ENCODE measurements at places on chromosomes 16 and 17.
A peak's percentile ranks its signal among the peaks of the same experiment; 100 is the strongest.

DNA sequence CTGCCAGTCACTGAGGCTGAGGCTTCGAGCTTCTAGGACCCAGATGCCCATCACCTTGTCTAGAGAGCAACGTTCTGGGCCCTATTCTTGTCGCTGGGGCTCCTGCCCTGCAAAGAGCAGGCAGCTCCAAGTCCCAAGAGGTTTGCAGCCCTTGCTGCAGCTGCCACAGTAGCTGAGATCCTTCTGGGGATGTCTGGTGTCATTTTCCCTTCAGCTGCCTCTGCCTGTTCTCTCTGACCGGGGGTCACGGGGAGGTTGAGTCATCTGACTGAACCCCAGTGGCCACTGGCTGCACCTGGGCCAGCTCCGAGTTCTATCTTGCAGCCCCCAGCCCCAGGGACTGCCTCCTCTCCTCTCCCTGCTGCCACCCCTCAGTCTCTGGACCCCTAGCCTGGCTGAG, 4.9 kb downstream of the WSCD1 start:
- H3K27ac ChIP-seq: no peak overlapping the region
- H3K4me1 ChIP-seq: peaks cover 3% of the 10 kb centered on the region
- no peak overlapping the region for H3K4me3 ChIP-seq
- H3K27me3 ChIP-seq: peaks cover 37% of the 10 kb centered on the region

GRCh38 chr17:75542229-75542628, 16.7 kb downstream of the LLGL2 start:
- H3K27me3 ChIP-seq: no peaks in the 10 kb centered on the region
- H3K4me3 ChIP-seq: no peak overlapping the region
- H3K27ac ChIP-seq: peak overlapping the region; percentile 92
- H3K36me3 ChIP-seq: no peaks in the 10 kb centered on the region
- DNase-seq: no peak
- peaks cover 49% of the 10 kb centered on the region for H3K4me1 ChIP-seq

DNA sequence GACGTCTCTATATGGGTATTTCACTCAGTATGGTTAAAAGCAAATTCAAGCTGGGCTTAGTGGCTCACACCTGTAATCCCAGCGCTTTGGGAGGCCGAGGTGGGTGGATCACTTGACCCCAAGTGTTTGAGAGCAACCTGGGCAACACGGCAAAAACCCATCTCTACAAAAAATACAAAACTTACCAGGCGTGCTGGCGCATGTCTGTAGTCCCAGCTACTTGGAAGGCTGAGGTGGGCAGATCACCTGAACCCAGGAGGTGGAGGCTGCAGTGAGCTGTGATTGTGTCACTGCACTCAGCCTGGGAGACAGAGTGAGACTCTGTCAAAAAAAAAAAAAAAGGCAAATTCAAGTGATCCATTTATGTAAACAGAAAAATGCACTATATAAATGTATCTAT, 1.3 kb upstream of the TNFRSF17 start:
- H3K27me3 ChIP-seq: no peaks in the 10 kb centered on the region
- no peak overlapping the region for H3K27ac ChIP-seq
- no peaks in the 10 kb centered on the region for H3K36me3 ChIP-seq

DNA sequence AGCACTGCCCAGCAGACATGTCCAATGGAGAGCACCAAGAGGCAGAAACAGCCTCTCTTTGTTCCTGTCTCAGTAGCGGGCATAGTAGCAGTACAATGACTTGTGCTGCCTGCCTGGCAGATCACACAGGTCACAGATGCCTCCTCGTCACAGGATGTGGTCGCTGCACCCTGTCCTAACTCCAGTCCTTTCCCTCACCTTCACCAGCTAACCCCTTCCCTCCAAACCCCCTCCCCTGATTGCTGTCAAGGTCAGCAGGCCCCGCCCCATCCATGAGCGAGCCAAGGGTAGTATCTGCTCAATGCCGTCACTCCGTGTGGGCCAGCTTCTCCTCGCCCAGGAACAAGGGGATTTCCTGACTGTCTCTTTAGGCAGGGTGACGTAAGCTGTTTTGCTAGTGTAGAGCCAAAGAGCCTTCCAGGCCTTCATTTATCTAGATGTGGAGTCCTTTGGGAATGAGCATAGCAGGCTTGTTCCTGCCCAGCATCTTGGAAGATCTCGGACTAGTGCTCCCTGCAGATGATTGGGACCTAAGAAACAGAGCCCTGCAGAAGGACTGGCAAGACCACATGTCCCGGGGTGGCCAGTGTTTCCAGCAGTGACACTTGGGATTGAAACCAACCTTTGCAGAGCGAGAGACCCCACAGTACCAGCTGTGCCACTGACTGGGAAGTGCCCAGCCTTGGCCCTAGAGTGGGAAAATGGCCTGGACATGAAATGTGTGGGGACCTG, 75.9 kb upstream of the TNRC6C start:
- no peak overlapping the region for H3K27ac ChIP-seq
- no peak overlapping the region for H3K4me3 ChIP-seq
- no peaks in the 10 kb centered on the region for H3K36me3 ChIP-seq

DNA sequence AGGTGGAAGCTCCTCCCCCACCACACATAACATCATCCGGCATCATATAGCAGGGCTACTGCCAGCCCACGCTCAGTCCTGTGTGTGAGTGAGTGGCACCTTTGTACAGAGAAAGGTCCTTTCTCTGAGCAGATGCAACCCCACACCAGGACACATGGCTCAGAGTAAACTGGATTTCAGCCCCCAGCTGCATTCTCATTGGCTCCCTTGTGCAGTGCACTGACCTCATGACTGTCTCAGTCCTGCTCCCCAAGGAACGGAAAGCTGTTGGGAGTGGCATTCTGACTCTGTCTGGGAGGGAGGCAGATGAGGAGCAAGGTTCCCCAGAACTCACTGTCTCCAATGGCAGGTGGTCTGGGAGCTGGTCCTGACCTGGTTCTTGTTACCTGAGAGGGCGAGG, 244.1 kb downstream of the PHKB start:
- H3K36me3 ChIP-seq: no peaks in the 10 kb centered on the region
- no peak overlapping the region for H3K27ac ChIP-seq
- no peak overlapping the region for H3K4me3 ChIP-seq
- no peaks in the 10 kb centered on the region for H3K4me1 ChIP-seq

DNA sequence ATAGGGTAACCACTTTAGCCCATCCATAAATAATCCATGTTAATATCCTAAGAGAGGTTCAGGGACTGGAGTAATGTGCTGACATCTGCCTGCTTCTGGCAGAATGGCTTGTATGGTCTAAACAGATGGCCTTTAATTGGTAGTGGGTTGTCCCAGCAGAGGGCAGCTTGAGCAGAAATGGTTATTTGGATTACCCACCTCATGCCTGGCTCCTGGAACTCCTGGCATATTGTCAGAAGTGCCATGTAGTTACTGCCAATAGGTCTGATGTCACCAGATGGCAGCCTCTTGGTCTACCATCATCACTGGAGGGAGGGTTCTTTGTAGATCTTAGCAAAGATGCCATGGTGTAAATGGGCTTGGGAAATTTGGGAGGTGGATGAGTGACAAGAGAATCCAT, 157.5 kb upstream of the SOX9 start:
- no peaks in the 10 kb centered on the region for H3K27me3 ChIP-seq
- DNase-seq: no peak
- no peak overlapping the region for H3K27ac ChIP-seq
- H3K4me1 ChIP-seq: no peaks in the 10 kb centered on the region

- no peak for DNase-seq
- H3K4me1 ChIP-seq: no peaks in the 10 kb centered on the region
- H3K36me3 ChIP-seq: no peaks in the 10 kb centered on the region
- peak overlapping the region; percentile 57 for H3K27ac ChIP-seq
Observed at GRCh38 chr17:68468788-68469187, 11.5 kb upstream of the WIPI1 start.

GRCh38 chr17:42906772-42907446, 6.3 kb downstream of the G6PC1 start:
- H3K27ac ChIP-seq: no peak overlapping the region
- no peak overlapping the region for H3K4me3 ChIP-seq
- no peaks in the 10 kb centered on the region for H3K36me3 ChIP-seq

- peaks cover 23% of the 10 kb centered on the region for H3K27me3 ChIP-seq
- peaks cover 3% of the 10 kb centered on the region for H3K4me1 ChIP-seq
- H3K36me3 ChIP-seq: no peaks in the 10 kb centered on the region
Observed at GRCh38 chr17:74274060-74274708, at the start of gene DNAI2. Gene DNAI2, plus strand, starts transcription at chr17:74274234. Its CDS starts 7,584 bp downstream, at chr17:74281818.

DNA sequence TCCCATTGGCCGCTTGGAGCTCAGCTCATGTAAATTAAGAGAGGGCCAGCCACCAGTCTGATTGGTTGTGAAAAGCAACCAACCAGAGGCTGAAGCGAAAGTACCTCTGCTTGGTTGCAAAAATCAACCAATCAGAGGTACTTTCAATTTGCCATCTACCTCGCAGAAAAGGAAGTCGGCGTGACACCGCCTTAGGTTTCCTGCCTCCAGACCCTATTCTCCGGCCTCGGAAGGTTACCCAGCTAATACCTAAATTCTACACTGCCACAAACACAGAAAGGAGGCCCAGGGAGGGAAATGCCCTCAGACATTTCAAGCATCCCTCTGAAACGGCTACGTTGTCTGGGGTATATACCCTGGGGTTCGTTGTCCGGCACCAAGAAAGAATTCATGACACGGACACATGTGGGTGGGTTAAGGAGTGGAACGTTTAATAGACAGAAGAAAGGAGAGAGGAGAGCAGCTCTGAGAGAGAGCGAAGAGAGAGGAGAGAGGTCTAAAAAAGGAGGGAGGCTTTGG, 481.3 kb downstream of the TMEM114 start:
- no peaks in the 10 kb centered on the region for H3K4me1 ChIP-seq
- no peak overlapping the region for H3K27ac ChIP-seq
- no peaks in the 10 kb centered on the region for H3K36me3 ChIP-seq
- H3K27me3 ChIP-seq: no peaks in the 10 kb centered on the region
- no peak for DNase-seq

DNA sequence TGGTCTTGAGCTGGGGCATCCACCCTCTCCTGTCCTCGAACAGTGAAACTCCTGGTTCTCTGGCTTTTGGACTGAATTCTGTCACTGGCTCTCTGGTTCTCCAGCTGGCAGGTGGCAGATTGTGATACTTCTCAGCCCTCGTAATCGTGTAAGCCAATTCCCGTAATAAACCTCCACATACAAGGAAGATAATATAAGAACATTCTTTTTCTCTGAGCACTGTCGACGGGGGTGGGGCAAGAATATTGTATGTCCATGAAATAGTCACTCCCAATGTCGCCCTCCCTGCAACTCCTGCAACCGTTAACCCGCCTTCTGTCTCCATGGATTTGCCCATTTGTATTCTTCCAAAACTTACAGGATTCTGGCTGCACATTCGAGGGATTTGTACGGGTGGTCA, 39.2 kb upstream of the RPH3AL start:
- H3K27me3 ChIP-seq: no peaks in the 10 kb centered on the region
- no peak overlapping the region for H3K4me3 ChIP-seq
- no peaks in the 10 kb centered on the region for H3K36me3 ChIP-seq
- DNase-seq: no peak

DNA sequence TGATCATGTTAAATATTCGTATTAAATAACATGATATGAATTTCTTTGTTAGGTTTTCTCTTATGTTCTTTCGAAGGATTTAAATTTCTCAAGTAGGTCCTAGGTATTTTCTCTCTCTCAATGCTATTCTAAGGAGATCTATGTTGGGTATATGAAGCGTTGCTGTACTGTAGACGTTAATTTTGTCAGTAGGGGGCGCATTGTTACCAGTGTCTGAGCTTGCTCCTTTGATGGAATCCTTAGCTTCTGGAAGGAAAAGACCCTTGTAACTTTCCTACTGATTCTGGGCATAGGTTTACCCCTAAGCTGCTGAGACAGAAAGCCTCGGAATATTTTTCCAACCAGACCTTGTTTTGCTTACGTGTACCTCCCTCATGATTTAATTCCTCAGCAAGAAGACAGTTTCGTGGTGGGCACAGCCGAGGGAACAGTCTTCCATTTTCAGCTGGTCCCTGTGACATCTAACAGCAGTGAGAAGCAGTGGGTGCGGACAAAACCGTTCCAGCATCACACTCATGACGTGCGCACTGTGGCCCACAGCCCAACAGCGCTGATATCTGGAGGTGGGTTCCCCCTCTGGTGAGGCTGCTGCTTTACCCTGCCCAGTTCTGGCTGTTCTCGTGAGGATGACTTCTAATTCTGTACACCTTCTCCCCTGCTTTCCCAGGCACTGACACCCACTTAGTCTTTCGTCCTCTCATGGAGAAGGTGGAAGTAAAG, 17.9 kb downstream of the UTP4 start:
- no peak overlapping the region for H3K27ac ChIP-seq
- no peaks in the 10 kb centered on the region for H3K4me1 ChIP-seq
- H3K4me3 ChIP-seq: no peak overlapping the region
- peak; percentile 90 for DNase-seq
- H3K27me3 ChIP-seq: no peaks in the 10 kb centered on the region

DNA sequence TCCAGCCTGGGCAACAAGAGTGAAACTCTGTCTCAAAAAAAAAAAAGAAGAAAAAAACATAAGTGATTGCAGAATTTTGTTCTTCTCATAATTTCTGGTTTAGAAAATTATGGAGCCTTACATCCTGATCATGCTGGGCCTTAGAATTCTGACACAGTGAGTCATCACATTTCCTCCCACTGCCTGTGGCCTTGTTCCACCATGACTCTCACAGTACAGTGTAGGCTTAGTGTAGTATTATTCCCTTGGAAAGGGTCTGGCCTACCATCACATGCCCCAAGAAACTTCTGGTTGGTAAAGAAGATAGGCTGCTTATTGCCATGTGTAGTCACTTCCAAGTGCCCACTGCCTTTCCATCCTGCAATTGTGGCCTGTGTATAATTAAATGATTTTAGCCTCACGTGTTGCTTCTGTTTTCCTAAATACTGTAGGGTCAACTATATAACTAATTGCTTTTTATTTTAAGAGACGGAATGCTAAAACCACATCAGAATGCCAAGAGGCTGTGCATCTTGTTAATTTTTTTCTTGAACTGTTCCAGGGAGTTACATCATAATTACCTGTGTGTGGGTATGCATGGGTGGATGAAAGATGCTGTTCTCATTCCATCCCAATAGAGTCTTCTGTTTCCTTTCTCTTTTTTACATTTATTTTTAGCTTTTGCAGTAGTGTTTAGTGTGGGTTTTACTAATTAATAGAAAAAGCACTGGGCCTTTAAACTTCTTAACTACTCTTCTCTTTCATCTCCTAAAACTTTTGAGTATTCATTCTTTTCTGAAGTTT, 25.9 kb downstream of the OGFOD1 start:
- H3K4me3 ChIP-seq: no peak overlapping the region
- H3K36me3 ChIP-seq: no peaks in the 10 kb centered on the region
- DNase-seq: peak; percentile 17
- H3K4me1 ChIP-seq: no peaks in the 10 kb centered on the region
- no peaks in the 10 kb centered on the region for H3K27me3 ChIP-seq

GRCh38 chr16:79816081-79816497, 215.6 kb upstream of the MAF start:
- no peaks in the 10 kb centered on the region for H3K36me3 ChIP-seq
- no peak for DNase-seq
- H3K4me3 ChIP-seq: no peak overlapping the region
- no peaks in the 10 kb centered on the region for H3K27me3 ChIP-seq

- H3K4me1 ChIP-seq: no peaks in the 10 kb centered on the region
- DNase-seq: no peak
- no peaks in the 10 kb centered on the region for H3K36me3 ChIP-seq
- H3K4me3 ChIP-seq: no peak overlapping the region
- H3K27ac ChIP-seq: no peak overlapping the region
Observed at GRCh38 chr17:41332239-41332638, 16.7 kb upstream of the KRTAP17-1 start.
